Activated naive CD4-positive, alpha-beta T cell treated with anti-CD3 and anti-CD28 coated beads, Interleukin-2, amount 50 U/mL, for 16 hours (primary cell): ENCODE measurements at places on chromosomes 12 and 14.
A peak's percentile ranks its signal among the peaks of the same experiment; 100 is the strongest.

DNA sequence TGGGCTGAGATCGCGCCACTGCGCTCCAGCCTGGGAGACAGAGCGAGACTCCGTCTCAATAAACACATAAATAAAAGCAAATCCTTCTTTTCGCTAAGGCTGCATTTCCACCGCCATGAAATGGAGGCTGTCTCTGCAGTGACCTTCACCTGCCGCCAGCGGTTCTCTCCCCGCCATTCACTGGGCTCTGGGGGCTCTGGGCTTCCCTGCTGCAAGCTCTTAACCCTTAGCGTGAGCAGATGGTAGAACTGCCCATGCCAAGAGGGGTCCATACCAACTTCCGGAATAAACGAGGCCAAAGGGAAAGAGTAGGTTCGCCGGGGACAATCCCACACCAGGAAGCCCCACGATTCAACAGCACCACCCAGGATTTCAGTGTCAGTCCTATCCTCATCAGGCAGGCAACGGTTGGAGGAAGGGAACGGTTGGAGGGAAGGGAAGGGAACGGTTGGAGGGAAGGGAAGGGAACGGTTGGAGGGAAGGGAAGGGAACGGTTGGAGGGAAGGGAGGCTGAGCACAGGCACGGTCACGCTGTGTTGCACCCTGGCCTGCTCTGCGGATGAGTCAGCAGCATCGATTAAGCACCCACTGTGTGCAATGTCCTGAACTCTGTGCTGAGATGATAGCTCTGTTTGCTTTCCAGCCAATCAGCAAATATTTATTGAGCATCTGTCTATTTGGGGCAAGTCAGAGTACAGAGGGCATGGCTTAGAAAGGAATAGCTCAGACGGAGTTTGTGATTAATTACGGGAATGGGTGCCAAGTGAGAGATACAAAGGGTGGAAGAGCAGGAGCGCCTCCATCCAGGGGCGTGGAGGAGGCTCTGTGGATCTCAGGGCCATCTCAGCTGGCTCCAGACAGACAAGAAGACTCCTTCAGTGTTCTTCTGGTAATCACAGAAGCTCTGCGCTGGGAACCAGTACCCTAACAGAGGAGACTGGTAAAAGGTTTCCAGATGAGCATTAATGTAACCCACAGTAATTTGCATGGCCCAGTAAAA is 77.9 kb downstream of the NINJ2 start:
- DNase-seq: no peak

DNA sequence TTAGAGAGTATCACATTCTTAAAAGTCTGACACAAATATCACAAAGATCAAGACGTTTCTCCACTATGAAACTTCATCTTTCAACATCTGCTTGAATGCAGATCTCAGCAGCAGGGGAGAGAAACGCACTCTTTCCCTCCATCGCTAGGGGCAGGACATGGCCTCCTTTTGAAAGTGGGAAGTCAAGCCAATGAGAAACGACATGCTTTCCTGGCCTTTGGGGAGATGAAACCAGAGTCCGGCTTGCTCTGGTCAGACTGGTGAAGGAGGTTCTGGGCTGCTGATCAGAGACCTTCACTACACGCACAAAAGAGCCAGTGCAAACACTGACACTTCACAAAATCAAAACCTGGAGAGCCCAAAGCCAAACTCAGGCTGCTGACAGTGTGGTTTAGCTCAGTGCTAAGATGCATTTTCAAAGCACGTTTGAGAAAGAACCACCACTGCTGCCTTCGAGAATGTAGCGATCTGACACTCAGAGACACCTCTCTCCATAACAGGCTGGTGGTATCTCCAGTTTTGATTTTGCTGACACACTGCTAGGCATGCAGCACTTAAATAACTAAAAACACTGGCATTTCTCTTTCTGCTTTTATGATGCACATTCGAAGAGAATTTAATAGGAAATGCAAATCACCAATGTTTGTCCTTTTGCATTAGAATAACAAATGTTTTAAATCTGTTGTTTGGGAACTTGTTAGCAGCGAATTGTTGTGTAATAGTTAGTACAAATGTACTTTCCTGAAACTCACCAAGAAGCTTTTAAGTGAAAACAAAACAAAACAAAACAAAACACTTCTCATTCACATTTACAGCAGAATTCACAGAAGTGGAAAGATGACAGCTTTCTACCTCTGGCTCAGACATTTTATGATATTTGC is 93.9 kb upstream of the OVCH1 start:
- DNase-seq: no peak

GRCh38 chr12:46677749-46678148 is 148.0 kb downstream of the SLC38A4 start:
- DNase-seq: no peak

DNA sequence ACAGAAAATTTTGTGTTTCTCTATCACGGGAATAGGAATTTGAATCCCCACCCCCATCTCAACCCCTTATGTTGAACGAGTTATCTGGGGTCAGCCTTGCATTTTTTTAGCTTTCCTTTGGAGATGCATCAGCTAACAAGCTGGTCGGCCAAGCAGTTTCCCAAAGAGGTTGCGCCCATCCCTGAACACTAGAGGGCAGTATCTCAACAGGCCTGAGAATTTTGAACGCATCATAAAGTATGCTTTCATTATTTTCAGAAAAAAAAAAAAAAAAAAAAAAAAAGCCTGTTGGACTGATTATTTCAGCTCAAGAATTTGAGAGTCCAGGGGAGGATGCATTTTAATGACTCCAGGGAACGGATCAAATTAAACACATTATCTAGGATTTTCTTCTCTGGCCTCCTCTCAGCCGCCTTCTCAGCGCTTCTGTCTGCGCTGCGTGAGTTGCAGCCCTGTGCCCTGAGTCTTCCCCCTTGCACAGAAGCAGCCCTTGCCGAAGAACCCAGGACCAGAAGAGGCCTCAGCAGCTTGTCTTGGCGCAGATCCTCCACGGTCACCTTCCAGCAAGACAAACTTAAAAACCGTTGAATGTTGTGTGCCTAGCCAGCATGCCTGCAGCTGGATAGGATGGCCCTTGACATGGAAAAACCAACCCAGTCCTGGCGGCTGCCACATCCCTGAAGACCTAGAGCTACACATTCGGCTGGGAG is 76.6 kb upstream of the GZMB start:
- peak; percentile 53 for DNase-seq

GRCh38 chr12:45666396-45666795 is 63.1 kb upstream of the ARID2 start:
- no peak for DNase-seq

GRCh38 chr12:115210533-115211252 is 526.7 kb upstream of the TBX3 start:
- no peak for DNase-seq

- no peak for DNase-seq
Measured at GRCh38 chr12:116087962-116088361, 189.5 kb downstream of the MED13L start.

- DNase-seq: no peak
Measured at GRCh38 chr12:34339922-34340321, 317.6 kb downstream of the ALG10 start.
